ENCODE measurements at places on chromosomes 12 and 14.
A peak's percentile ranks its signal among the peaks of the same experiment; 100 is the strongest.

- H3K36me3 ChIP-seq, result no peaks in the 10 kb centered on the region
- DNase-seq, result no peak
- no peak overlapping the region for H3K4me3 ChIP-seq
- H3K4me1 ChIP-seq, result peaks cover 14% of the 10 kb centered on the region
Observed at GRCh38 chr12:96041181-96041580, 5.8 kb upstream of the LTA4H start.

DNA sequence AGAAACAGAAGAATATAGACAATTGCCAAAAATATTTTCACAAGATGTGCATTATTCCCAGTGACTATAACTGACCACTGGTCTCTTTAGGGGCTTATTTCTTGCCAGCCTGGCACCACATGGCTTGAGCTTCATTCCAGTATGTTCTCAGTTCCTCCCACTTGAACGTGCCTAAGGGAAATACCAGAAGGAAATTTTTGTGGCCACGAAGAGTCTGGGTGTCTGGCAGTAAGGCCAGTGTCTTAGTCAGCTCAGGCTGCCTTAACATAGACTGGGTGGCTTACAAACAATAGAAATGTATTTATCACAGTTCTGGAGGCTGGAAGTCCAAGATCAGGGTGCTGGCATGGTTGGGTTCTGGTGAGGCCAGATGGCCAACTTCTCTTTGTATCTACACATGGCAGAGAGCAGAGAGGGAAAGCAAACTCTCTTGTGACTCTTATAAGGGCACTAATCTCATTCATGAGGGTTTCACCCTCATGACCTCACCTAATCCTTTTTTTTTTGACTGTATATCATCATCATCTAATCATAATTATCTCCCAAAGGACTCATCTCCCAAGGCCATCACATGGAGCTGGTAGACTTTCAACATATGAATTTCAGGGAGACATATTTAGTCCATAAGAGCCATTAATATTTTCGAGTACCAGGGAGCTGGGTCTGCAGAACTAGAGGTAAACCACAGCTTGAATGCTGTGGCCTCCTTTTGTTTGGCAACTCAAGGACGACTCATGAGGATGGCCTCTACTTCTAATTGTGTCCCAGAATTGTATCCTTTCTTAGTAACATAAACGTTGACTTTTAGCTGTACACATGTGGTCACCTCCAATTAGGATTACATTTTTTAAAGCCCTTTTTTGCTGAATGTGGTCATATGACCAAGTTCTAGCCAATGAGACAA is 5.1 kb upstream of the SMOC1 start:
- DNase-seq, result no peak
- no peaks in the 10 kb centered on the region for H3K36me3 ChIP-seq
- peaks cover 33% of the 10 kb centered on the region for H3K27me3 ChIP-seq
- H3K27ac ChIP-seq, result no peak overlapping the region
- H3K4me3 ChIP-seq, result no peak overlapping the region

GRCh38 chr12:16323010-16323409 is 24.4 kb upstream of the MGST1 start:
- no peaks in the 10 kb centered on the region for H3K27me3 ChIP-seq
- no peaks in the 10 kb centered on the region for H3K36me3 ChIP-seq
- H3K4me1 ChIP-seq, result no peaks in the 10 kb centered on the region
- DNase-seq, result no peak

GRCh38 chr14:95679148-95679815 is 6.9 kb upstream of the TCL1B start:
- peaks cover 32% of the 10 kb centered on the region for H3K27me3 ChIP-seq
- H3K27ac ChIP-seq, result no peak overlapping the region
- H3K36me3 ChIP-seq, result no peaks in the 10 kb centered on the region
- no peaks in the 10 kb centered on the region for H3K4me1 ChIP-seq
- no peak for DNase-seq

DNA sequence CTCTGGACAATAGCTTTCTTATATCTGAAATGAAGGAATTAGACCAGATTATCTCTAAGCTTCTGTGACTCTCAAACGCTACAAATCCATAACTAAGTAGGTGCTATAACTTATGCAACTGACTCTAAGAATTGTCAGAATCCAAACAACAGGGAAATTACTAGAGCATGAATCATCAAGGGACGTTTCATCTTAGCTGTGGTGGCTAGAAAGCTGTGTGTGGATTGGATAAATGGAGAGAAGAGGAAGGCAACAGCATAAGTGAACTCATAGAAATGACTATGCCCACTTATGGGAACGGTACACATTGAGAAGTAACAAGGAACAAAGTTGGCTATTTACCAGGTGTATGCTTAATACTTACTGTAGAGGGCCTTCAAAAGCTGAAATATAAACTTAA is 96.0 kb upstream of the NEDD1 start:
- DNase-seq, result no peak
- H3K36me3 ChIP-seq, result no peaks in the 10 kb centered on the region
- no peak overlapping the region for H3K4me3 ChIP-seq
- no peaks in the 10 kb centered on the region for H3K4me1 ChIP-seq
- H3K27me3 ChIP-seq, result peaks cover 3% of the 10 kb centered on the region

- H3K4me3 ChIP-seq, result peak overlapping the region; percentile 80
- peaks cover 23% of the 10 kb centered on the region for H3K4me1 ChIP-seq
- peaks cover 37% of the 10 kb centered on the region for H3K27me3 ChIP-seq
- H3K36me3 ChIP-seq, result no peaks in the 10 kb centered on the region
- no peak overlapping the region for H3K27ac ChIP-seq
Observed at GRCh38 chr14:21526672-21527317, 649 bp upstream of the SALL2 start.

DNA sequence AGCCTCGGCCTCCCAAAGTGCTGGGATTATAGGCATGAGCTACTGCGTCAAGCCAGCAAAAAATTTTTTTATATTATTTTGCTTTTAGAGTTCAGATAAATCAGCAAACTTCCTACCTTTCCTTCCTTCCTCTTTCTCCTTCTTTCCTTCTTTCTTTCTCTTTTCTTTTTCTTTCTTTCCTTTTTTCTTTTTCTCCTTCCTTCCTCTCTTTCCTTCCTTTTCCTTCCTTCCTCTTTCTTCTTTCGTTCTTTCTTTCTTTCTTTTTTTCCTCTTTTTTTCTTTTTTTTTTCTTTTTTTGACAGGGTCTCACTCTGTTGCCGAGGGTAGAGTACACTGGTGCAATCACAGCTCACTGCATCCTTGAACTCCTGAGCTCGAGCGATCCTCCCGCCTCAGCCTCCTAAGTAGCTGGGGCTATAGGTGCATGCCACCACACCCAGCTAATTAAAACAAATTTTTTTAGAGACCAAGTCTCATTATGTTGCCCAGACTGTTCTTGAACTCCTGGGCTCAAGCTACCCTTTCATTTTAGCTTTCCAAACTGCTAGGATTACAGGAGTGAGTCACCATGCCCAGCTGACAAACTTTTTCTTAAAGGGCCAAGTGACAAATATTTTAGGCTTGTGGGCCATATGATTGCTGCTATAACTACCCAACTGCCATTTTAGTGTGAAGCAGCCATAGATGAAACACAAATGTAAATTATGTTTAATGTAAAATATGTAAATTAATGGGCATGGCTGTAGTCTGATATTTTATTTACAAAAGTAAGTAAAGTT is 7.1 kb upstream of the WASHC4 start:
- peak overlapping the region; percentile 43 for H3K27ac ChIP-seq
- peaks cover 40% of the 10 kb centered on the region for H3K27me3 ChIP-seq
- no peak for DNase-seq
- no peaks in the 10 kb centered on the region for H3K4me1 ChIP-seq
- H3K4me3 ChIP-seq, result no peak overlapping the region
- peaks cover 2% of the 10 kb centered on the region for H3K36me3 ChIP-seq

Measured in activated naive CD4-positive, alpha-beta T cell treated with anti-CD3 and anti-CD28 coated beads, Interleukin-2, amount 10 ng/mL, durations not matched to agents 7 days and 5 days (primary cell).